ENCODE measurements at places on chromosomes 4 and X.

DNA sequence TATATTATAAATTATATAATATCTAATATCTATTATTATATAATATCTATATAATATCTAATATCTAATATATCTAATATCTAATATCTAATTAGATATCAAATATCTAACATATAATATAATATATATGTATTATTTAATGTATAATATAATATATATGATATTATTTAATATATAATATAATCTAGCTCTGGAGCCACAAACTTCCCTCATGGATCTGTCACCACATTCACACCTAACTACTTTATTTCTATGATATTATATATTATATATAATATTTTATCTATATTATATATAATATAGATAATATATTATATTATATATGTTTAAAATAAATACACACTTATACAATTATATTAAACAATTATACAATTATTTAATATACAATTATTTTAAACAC is 667.5 kb downstream of the KCTD8 start:
- no peak for DNase-seq

DNA sequence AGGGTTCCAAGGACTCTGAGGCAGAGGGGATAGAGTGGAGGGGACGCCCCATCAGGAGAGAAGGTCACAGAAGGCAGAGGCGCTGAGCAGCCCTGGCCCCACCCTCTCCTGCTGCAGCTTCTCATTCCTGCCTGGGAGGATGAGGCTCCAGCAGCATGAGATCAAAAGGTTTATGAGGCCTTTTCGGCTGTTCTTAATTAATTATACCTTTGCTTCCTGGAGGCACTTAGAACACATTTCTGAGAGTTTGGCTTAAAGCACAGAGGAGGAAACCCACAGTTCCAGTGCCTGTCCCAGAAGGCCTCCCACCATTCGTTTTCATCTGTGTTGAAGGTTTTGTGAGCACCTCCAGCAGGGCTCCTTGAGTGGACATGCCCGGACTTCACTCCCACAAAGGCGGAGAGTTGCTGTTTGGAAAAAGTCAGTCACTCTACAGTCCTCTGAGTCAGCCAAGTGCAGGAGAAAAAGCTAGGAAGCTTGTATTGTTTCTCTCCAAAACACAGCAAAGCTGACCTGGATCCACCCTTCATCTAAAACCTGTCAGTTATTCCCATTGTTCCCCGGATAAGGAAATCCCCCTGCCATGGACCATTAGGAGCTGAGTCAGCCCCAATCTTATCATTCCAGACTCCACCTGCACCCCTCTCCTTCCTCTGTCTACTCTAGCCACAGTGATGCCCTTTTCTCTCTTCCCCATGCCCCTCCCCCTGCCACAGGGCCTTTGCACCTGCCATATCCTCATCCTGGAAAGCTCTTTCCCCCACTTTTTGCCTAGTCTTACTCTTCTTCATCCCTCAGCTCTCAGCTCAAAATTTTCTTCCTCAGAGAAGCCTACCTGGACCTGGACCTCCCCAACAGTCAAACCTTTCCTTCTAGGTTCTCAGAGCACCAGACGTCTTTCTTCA is 276.8 kb downstream of the FBXW7 start:
- DNase-seq = no peak

GRCh38 chr4:42703813-42704212 is 46.9 kb upstream of the ATP8A1 start:
- DNase-seq = no peak

DNA sequence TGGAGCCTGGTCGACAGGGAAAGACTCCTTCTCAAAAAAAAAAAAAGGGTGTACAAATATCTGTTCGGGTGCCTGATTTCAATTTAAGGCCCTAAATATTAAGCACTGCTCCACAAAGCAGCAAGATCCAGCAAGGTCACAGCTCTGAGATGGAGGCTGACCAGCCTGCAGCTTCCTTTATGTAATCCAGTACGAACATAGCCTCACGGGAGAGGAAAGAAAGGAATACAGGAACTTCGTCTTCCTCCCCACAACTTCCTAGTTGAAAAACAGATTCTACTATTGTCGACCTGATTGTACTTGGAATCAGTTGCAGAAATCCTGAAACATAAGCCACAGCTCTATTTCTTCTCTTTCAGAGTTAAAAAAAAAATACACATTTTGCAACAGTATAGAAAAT is 53.5 kb upstream of the TBC1D9 start:
- DNase-seq = no peak

DNA sequence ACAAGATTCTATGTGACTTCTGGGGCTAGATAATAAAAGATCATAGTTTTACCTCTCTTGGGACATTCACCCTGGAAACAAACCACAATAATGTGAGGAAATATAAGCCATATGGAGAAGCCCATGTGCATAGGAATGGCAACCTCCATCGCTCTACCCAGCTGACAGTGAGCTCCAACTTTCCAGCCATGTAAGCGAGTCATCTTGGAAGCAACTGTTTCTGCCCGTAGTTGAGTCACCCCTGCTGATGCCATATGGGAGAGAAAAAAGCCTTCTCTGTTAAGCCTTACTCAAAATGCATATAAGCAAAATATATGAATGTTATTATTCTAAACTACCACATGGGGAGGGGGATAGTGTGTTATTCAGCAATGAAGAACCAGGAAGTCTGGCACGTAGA is 31.4 kb upstream of the RELL1 start:
- no peak for DNase-seq

DNA sequence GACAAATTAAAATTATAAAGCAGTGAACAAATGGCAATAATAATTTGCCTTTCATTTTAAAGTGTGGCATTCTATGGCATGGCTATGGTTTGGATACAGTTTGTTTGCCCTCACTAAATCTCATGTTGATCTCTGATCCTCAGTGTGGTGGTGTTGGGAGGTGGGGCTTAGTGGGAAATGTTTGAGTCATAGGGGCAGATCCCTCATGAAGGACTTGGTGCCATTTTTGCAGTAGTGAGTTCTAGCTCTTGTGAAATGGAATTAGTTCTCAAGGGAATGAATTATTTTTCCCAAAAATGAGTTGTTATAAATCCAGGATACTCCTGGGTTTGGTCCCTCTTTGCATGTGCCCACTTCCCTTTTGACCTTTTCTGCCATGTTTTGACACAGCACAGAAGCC is 181.4 kb downstream of the AMELX start:
- DNase-seq = no peak

GRCh38 chrX:70046978-70047377 is 2.8 kb downstream of the AWAT2 start:
- DNase-seq = no peak

DNA sequence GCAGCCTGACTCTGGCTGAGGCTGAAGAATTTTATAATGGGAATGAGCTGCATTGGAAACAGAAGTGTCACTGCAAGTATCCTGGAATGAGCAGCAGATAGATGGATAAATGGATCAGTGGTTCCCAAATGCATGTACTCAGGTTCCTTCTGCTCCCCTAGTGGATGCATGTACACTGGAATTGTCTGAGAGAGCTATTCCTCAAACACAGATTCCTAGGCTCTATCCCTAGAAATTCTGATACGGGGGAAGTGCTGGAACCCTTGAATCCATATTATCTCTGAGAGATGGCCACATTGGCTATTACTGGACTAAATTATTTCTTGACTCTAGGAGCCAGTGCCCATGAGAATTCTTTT is 64.8 kb downstream of the TMEM131L start:
- DNase-seq = no peak

DNA sequence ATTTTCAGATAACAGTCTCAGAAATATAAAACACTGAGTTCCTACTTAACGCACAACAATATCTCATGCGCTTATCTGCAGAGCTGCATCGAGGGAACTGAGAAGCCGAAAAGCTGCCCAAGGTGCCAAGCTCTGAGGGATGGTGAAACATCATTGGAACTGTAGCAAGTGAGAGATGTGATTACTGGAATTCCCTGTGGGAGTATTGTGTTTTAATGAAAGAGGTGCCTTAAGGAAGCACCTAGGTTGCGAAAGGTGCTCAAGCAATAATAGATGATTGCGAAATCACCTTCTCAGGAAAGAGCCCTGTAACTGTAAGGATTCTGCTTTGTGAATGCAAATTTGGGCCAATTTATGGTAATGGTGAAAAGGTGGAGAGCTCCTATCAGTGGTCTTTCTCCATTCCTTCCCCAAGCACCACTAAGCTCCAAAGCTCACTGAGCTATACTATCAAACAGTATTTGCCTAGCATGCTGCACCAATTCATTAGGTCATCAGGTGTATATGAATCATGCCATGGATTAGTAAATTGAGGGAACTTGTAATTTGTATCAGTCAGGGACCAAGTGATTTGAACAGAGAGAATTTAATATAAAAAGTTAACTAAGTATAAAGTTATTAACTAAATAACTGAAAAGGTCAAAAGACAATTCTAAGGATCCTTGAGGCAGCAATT is 59.0 kb upstream of the ATP8A1 start:
- no peak for DNase-seq

GRCh38 chr4:148405161-148405893 is 36.9 kb downstream of the NR3C2 start:
- DNase-seq = no peak

DNA sequence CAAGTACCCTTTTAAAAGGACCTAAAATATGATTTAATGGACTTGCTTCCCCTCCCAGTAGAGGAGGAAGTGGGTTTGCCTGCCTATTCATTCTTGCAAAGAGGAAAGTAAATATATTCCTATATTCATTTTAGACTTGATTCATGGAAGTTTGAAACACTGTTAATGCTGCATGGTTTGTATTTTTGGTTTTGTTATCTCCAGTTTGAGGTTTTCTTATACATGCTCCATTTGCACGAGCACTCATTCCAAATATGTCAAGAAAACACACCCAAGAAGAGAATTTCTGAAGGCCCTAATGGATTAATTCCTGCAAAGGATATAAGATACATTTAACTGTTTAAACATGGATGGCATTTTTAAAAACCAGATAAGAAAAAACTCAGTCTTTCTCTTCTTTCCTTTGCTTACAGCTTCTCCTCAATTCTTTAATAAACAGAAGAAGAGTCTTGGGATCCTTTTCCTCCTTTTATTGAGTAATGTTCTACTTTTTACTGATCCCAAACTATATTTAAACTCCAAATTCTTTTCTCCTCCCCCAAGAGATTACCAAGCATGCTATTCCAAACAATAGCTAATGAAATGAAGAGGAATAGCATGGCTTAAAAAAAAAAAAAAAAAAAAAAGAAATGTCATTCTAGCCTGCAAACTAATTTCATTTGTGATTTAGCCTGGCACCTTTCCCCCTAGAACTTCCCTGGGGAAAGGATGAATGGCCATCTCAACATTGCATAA is 54.6 kb upstream of the LDB2 start:
- DNase-seq = no peak

GRCh38 chrX:115183980-115184379 is 5.2 kb upstream of the RBMXL3 start:
- DNase-seq = no peak

GRCh38 chr4:15018361-15018760 is 16.1 kb downstream of the CPEB2 start:
- DNase-seq = no peak

DNA sequence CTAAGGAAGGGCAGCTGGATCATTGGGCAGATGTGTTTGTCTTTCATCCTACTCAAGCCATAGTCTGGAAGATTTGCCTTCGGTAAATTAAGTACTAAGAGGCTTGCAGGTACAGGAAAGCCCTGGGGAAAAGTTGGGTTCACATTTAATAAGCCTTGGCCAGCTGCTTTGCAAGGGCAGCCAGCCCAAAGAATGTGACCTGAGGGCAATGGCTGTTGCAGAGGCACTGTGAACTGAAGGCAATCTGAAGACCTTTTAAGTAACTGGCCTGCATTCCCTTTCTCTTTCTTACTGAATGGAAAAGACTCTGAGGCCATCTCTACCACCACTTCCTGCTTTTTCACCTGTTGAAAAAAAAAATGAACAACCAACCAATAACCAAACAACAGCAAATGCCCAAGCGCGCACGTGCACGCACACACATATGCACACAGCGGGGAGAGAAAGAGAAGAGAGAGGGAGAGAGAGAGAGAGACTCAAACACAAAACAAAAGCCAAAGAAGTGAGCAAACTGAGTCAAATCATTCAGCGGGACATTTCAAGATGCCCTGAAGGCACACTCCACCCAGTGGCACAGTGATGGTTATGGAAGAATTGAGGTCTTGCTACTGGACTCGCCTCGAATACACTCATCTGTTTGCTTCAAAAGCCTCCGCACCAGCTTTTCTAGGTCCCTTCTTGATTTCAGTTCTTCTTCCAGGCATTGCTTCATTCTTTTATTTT is 19.6 kb downstream of the CD40LG start:
- no peak for DNase-seq

DNA sequence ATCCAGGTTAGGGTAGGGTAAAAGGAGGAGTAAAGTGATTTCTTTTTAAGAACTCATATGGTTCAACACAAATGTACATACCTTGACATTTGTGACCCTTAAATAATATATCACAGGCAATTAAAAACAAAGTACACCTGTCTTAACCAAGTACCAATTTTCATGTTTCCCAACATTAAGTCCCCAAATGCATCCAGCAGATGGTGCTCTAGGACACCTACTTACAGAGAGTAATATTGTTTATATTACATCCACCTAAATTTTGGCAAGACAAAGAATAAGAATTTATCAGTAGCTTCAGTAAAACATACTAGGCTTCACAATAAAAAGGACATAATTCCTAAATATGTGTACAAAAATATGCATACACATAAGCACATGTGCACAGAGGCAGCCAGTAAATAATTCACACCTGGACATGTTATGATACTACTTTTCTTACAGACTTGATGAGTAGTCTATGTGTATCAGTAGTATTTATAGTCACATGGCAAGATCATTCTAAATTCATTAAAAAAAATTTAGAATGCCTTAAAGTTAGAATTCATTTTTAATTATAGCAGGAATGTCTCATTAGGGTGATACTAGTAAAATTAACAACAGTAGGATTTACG is 219.7 kb downstream of the DCLK2 start:
- DNase-seq = peak; percentile 7

DNA sequence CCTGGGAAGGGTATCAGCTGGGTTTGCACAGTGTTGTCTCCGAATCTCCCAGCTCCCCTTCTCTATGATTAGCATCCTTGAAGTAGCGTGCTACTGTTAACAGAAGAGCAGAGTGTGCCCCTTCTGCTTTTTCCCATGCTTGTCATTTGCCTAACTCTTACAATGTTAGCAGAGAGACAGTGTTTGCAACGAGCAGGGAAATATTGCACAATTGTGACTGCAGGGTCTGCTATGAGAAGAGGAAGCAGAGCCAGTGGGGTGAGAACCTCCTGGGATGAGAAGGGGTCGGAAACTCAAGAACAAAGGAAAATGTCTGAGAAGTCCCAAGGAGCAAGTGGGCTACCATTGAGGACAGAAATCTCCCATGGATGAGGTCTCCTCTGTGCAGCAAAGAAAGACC is 7.8 kb upstream of the CHRNA9 start:
- DNase-seq = no peak

DNA sequence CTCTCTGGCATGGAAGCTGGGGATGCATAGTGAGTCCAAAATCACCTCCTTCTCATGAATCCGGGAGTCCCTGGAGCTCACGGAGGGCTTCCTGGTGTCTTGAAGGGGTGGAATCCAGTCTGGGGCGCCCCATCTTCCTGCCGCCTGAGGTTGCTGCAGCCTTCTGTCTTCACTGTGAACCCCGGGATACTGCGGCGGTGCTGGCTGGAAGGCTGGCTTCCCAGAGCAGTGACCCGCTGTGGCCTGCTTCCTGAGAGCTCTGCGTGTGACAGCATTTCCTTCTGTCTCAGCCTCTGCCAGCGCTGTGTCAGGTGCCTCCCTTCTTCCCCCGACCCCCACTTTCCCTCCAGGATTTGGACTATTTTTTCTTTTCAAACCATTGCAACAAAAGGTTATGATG is 98.8 kb upstream of the STOX2 start:
- DNase-seq = no peak

- DNase-seq = no peak
Measured at GRCh38 chr4:98516042-98516440, 142.4 kb downstream of the TSPAN5 start.

- no peak for DNase-seq
Measured at GRCh38 chr4:93384887-93385286, 443.7 kb upstream of the ATOH1 start.

All from stimulated activated CD8-positive, alpha-beta memory T cell treated with anti-CD3 and anti-CD28 coated beads, Interleukin-2, amount 100 ng/mL, for 48 hours (primary cell).